Sigmoid colon (tissue), 7 donors: ENCODE measurements at places on chromosomes 12 and 14. TPM values are rescaled to one million over a fixed set of nuclear protein-coding genes. Genes with fewer than 3 reads are reported as not detected.

DNA sequence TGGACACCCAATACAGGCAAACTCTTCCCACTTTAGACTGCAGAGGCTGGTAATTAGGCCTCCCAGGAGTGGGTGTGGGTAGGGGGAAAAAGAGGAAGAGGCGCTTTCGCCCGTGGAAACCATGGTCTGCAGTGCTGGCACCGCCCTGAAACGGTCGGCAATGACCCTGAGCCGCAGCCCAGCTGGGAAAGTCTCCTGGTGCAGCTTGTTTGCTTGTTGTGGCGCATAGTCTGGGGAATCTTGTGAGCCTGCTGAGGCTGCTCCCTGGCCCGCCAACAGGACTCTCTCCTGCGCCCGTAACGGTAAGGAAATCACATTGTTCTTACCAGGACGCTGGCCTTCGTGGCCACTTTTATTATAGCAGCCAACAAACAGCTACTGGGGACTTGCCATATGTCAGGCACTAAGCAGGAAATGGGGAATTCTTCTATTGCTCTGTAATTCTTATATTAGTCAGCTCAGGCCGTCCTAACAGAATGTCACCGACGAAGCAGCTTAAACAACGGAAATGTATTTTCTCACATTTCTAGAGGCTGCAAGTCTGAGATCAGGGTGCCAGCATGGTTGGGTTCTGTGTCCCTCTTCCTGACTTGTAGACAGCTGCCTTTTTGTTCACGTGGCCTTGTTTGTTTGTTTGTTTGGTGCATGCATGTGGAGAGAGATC is 52.5 kb upstream of the RIN3 start:
- peaks cover 8% of the 10 kb centered on the region for H3K4me1 ChIP-seq
- no peaks in the 10 kb centered on the region for H3K27me3 ChIP-seq
- peak overlapping the region; percentile 39 for H3K27ac ChIP-seq
- peak overlapping the region; percentile 12 for H3K4me3 ChIP-seq

SSTR1 gene
- 2.2 TPM for polyA plus RNA-seq

DNA sequence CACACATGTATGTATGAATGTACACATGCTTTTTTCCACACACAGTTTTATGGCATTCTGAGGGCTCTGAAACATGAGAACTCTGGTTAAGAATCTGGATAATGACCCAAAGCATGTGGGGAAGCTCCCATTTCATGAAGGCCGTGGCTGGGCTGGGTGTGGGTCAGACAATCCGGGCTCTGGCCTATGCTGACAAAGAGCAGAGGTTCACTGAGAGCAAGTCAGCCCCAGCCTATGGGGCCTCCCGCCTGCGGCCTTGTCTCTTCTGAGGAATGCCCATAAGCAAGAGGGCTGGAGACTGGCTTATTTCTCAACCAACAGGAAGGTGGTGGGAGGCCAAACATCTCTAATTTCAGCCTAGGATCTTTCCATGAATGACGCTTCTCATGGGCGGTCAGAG is 8.5 kb downstream of the MYH6 start:
- no peaks in the 10 kb centered on the region for H3K27me3 ChIP-seq
- H3K36me3 ChIP-seq: no peaks in the 10 kb centered on the region
- no peaks in the 10 kb centered on the region for H3K4me1 ChIP-seq

ZC2HC1C gene
- 4.6 TPM for polyA plus RNA-seq

DNA sequence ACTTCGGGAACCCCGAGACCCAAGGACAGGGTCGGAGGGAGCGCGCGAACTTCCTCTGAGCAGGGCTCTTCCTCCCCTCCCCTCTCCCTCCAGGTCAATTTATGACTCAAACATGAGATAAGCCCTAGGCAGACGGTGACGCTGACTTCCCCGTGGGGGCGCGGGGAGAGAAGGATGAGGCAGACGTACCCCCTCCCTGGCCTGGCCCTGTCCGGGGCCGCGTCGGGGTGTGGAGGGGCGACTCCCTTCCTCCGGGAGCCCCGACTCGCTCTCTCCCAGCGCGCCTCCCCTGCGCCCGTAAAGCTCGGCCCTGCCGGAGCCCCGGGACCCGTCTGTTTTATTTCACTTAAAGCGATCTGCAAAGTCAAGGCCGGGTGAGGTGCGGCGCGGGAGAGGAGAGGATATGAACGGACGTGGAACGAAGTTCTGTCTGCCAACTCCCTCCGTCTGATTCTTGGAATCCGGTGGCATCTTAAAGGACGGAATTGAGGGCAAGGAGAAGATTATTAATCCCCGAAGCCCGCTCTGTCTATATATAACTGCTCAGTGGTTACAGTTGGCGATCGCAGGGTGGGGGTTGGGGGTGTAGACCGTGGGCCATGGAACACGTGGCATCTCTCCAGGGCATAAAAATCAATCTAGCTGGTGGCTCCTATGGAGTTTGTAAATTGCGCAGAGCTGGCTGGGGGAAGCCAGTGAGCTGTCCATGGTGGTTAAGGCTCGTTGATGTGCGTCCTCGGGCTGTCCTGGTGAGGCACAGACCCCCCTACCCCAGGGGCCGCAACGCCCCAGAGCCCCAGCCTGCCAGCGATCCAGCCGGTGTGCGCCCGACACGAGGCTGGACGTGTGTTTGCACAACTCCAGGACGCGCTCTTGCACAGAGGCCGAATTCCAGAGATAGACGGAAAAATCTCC is 2.9 kb upstream of the PTHLH start:
- no peak overlapping the region for H3K27ac ChIP-seq
- peak overlapping the region; percentile 17 for H3K4me3 ChIP-seq
- DNase-seq: peak; percentile 65
- H3K27me3 ChIP-seq: peaks cover 11% of the 10 kb centered on the region
- H3K36me3 ChIP-seq: no peaks in the 10 kb centered on the region

DNA sequence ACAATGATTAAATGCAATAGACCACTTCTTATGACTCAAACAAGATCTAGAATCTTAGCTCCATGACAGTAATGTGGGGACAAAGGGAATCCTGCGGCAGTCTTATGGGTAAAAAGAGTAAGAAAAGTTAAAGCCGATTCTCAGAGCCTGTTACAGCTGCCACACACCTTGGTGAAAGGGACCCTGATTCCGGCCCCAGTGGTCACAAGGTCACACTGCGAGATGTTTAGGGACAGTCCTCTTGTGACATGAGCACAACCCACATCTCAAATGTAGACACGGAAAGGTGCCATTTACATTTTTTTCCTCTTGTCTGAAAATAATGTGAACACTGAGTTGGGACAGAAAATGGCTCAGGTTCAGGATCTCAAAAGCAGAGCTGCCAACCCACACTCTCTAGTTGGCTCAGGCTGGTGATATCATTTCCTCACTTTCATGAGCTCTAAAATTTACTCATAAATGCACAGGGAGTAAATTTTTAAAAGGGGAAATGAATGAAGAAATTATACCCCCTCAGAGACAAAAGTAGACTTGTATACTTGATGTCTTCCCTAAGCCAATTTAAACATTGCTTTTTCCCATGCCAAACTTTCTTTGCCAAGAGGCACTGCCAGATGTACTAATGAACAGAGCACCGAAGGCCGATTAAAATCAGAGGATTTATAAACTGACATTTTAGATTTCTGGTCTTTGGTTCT is 113.1 kb upstream of the OVCH1 start:
- peaks cover 33% of the 10 kb centered on the region for H3K4me1 ChIP-seq
- no peaks in the 10 kb centered on the region for H3K27me3 ChIP-seq
- no peak for DNase-seq
- H3K36me3 ChIP-seq: no peaks in the 10 kb centered on the region
- no peak overlapping the region for H3K4me3 ChIP-seq
- H3K27ac ChIP-seq: no peak overlapping the region

- H3K27me3 ChIP-seq: no peaks in the 10 kb centered on the region
- no peaks in the 10 kb centered on the region for H3K36me3 ChIP-seq
- DNase-seq: peak; percentile 75
- H3K27ac ChIP-seq: peak overlapping the region; percentile 90
- H3K4me1 ChIP-seq: peaks cover 58% of the 10 kb centered on the region
- H3K4me3 ChIP-seq: no peak overlapping the region
Measured at GRCh38 chr12:52041695-52042123, 9.5 kb upstream of the NR4A1 start.

KRAS gene
- 22.4 TPM for polyA plus RNA-seq

DNA sequence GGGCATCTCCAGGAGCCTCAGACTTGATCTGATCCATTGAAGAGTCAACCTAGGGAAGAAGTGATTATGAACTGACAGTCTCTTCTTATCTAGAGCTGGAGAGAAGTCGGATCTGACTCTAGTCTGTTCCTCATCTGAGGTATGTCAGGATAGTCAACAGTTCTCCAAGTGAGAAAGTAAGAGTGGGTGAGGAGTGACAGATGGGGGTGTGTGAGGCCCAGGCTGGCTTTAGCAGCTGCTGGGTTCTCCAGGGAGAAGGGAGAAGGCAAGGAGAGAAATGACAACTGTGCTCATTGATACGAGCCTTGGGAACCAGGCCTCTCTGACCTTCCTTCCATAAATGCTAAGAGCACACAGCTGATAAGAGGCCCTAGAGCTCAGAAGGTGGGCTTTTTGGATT is 53.3 kb downstream of the IRAK3 start:
- no peak for DNase-seq
- no peaks in the 10 kb centered on the region for H3K27me3 ChIP-seq
- no peak overlapping the region for H3K27ac ChIP-seq
- no peaks in the 10 kb centered on the region for H3K4me1 ChIP-seq
- no peak overlapping the region for H3K4me3 ChIP-seq

LRP6 gene
- polyA plus RNA-seq: 7.2 TPM

DNA sequence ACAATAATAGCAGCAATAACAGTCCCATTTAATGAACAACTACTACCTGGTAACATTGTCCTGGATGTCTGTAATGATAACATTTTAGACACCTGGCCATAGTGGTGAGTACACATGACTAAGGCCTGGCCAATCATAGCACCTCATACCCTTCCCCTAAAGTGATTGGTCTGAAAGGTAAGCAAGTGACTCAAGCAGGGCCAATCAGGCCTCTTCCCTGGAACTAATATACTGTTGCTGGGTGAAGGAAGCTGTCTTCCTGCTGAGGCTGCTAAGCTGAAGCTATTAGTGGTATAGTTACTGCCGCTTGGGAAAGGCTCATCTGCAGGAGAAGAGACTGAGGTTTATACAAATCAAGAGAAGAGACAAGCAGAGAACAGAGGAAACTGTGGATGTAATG is 18.7 kb upstream of the NOS1 start:
- H3K4me1 ChIP-seq: no peaks in the 10 kb centered on the region
- DNase-seq: no peak
- H3K27ac ChIP-seq: no peak overlapping the region
- no peaks in the 10 kb centered on the region for H3K36me3 ChIP-seq
- no peaks in the 10 kb centered on the region for H3K27me3 ChIP-seq

GPR132 gene
- 8.4 TPM for polyA plus RNA-seq

GRCh38 chr12:132662901-132663755 is 24.0 kb downstream of the POLE start:
- H3K36me3 ChIP-seq: peaks cover 5% of the 10 kb centered on the region
- no peak overlapping the region for H3K27ac ChIP-seq

DNA sequence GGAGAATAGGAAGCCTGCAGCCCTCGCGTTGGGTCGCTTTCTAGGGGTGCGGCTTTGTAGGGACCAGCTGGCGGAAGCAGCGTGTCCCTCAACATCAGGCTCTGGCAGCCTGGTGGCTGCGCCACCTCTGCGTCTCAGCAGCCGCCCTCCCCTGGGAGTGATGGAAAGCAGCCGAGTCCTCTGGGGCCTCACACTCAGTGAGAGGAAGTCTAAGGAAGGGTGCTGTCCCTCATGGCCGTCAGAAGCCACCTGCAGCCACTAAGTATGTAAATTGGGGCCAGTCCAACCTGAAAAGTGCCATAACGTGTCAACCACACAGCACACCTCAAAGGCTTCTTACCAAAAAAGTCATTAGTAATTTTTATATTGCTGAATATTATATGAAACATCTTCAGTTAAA is 80.3 kb downstream of the WDR20 start:
- H3K4me1 ChIP-seq: peaks cover 11% of the 10 kb centered on the region
- H3K4me3 ChIP-seq: no peak overlapping the region
- no peak for DNase-seq
- H3K27me3 ChIP-seq: no peaks in the 10 kb centered on the region
- H3K27ac ChIP-seq: no peak overlapping the region

DNA sequence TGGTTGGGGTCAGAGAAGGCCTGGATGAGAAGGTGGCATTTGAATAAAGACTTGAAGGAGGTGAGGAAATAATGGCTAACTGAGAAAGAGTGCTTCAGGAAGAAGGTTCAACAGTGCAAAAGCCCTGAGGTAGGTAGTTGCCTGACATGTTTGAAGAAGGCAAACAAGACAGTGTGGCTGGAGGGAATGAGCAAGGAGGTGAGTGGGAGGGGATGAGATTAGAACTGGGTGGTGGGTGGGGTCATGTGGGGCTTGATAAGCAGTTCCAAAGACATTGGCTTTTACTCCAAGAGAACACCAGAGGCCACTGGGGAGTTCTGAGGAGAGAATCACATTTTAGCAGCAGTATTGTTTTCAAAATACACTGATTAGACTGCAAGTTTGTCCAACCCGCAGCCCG is 50.5 kb downstream of the HSPB8 start:
- no peak overlapping the region for H3K4me3 ChIP-seq
- no peaks in the 10 kb centered on the region for H3K36me3 ChIP-seq
- H3K27ac ChIP-seq: no peak overlapping the region
- H3K4me1 ChIP-seq: no peaks in the 10 kb centered on the region

DNA sequence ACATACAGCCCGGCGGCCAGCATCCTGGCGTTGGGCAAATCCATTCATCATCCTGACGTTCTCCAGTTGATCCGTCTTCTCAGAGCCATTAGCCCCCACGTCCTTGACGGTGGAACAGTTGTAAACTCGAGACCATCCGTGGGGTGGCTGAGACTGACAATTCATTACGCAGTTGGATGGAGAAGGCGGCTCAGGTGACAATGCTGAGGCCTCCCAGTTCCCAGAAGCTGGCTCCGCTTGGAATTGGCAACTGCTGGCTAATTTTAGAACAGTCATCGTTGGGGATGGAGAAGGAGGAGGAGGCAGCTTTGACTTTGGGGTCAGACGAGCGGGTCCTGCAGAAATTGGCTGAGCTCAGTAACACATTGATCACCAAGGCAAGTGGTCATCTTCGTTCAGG is 186.5 kb downstream of the PHETA1 start:
- H3K27ac ChIP-seq: no peak overlapping the region
- no peak overlapping the region for H3K4me3 ChIP-seq
- H3K4me1 ChIP-seq: peaks cover 29% of the 10 kb centered on the region
- H3K36me3 ChIP-seq: no peaks in the 10 kb centered on the region

- DNase-seq: no peak
- H3K4me1 ChIP-seq: peaks cover 36% of the 10 kb centered on the region
- peak overlapping the region; percentile 90 for H3K4me3 ChIP-seq
- H3K27me3 ChIP-seq: no peaks in the 10 kb centered on the region
- peak overlapping the region; percentile 97 for H3K27ac ChIP-seq
Measured at GRCh38 chr14:94081386-94081820, 293 bp downstream of the IFI27L1 start.

DNA sequence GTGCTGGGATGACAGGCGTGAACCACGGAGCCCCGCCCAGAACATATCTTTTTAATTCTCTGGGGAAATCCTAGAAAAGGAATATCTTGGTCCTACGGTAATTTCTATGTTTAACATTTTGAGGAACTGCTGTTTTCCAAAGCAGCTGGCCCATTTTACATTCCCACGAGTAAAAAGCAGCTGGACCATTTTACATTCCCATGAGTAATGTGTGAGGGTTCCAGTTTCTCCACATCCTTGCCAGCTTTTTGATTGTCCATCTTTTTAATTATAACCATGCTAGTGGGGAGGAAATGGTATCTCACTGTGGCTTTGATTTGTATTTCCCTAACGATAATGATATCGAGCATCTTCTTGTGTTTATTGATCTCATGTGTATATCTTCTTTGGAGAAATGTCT is 4.4 kb upstream of the P2RX4 start:
- peaks cover 2% of the 10 kb centered on the region for H3K4me1 ChIP-seq
- DNase-seq: no peak
- no peak overlapping the region for H3K4me3 ChIP-seq
- H3K36me3 ChIP-seq: no peaks in the 10 kb centered on the region
- H3K27me3 ChIP-seq: no peaks in the 10 kb centered on the region

NTS gene
- polyA plus RNA-seq: not detected
